ENCODE measurements at places on chromosomes 16 and 17. TPM values are rescaled to one million over a fixed set of nuclear protein-coding genes. Genes with fewer than 3 reads are reported as not detected.

NME1 gene
- total RNA-seq: 401 TPM

DNA sequence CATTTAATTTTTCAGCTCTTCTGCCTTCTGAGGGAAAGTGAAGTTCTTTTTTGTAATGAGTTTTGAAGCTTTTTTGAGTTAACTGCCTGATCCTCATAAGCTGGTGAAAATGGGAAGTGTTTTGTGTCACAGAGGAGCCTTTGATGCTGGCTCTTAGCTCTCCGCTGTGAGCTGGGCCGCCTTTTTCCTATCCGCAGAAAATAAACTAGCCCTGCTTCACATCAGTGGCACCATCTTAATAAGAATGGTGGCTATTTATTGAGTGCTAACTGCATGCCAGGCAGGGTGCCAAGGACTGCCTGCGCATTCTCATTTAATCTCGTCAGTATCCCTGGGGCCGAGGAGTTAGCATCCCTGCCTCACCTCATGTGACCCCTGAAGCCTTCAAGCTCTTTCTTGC, 309.0 kb downstream of the CPPED1 start:
- no peak for DNase-seq

- DNase-seq: no peak
Observed at GRCh38 chr17:40554646-40555295, 10.5 kb downstream of the CCR7 start.

TEN1 gene
- 17.3 TPM for total RNA-seq

DNA sequence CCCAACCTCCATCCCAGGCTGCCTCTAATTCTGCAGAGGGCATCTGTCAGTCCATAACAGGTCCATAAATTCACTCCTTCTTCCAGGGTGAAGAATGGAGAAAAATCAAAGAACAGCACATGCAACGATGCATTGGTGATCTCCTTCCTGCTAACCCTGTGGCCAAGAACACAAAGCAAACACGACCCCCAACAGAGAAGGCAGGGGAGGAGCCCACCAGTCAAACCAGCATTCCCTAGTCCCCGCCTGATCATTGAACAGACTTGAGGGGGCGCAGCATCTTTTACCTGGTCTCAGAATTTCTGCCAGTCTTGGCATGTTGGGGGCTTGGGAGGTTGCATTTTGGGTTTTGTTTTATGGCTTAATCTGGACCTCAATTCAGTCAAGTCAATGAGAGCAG, 476.0 kb downstream of the SLC39A11 start:
- DNase-seq: no peak

DNA sequence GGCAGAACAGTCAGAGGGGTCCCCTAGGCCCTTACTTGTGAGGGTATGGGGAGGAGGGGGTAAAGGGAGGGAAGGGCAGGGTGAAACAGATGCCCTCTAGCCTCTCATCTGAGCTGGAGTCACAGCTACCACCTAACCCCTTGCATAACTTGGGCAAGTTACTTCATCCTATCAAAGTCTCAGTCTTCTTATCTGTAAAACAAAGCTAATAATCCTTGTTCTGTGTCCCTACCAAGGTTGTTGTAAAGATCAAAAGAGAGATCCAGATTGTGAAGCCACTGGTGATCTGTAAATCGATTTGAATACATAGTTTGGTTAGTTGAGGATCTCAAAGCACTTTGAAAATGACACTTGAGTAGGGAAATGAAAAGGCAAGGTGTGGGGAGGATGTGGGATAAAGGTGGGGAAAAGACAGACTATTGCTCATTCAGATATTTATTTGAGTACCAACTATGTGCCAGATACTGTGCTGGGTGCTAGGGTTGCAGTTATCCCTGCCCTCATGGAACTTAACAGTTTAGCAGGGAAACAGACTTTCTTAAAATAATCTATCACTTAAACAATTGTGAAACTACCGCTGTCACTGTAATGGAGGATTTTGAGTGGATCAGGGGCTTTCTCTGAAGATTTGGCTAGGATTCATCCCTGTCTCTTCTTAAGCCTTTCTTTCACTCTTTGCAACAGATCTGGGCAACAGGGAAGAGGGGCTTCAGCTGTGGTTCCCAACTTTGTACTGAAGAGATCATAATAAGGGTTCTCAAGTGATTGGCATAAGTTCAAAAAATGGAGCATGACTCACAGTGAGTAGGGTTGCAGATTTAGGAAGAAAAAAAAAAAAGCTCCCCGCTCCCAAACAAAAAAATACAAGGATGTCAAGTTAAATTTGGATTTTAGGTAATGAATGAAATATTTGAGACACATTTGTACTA, 3.0 kb downstream of the HEATR9 start:
- no peak for DNase-seq

DNA sequence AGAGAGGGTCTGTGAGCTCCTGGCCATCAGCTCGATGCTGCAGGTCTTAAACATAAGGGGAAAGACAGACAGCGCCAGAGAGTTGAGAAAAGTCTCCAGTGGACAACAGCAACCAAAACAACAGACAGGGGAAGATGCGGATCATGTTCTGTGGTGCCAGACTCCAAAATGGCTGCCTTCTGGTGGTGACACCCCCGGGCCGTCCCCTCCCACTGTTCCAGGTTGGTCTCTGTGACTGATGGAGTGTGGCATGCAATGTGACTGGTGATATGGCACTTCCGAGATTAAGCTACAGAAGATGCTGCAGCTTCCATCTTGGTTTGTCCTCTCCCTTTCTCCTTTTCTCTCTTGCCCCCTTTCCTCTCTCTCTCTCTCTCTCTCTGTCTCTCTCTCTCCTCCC, 40.4 kb upstream of the RBFOX3 start:
- DNase-seq: no peak

GRCh38 chr17:9322326-9322725, 253.3 kb downstream of the STX8 start:
- DNase-seq: no peak

ANKFN1 gene
- total RNA-seq: not detected

GRCh38 chr16:14356064-14356463, 274.0 kb downstream of the PARN start:
- no peak for DNase-seq

SARM1 gene
- total RNA-seq: 35.3 TPM

RTN4RL1 gene
- 1.2 TPM for total RNA-seq

C16orf89 gene
- total RNA-seq: not detected

PRSS8 gene
- not detected for total RNA-seq

DNA sequence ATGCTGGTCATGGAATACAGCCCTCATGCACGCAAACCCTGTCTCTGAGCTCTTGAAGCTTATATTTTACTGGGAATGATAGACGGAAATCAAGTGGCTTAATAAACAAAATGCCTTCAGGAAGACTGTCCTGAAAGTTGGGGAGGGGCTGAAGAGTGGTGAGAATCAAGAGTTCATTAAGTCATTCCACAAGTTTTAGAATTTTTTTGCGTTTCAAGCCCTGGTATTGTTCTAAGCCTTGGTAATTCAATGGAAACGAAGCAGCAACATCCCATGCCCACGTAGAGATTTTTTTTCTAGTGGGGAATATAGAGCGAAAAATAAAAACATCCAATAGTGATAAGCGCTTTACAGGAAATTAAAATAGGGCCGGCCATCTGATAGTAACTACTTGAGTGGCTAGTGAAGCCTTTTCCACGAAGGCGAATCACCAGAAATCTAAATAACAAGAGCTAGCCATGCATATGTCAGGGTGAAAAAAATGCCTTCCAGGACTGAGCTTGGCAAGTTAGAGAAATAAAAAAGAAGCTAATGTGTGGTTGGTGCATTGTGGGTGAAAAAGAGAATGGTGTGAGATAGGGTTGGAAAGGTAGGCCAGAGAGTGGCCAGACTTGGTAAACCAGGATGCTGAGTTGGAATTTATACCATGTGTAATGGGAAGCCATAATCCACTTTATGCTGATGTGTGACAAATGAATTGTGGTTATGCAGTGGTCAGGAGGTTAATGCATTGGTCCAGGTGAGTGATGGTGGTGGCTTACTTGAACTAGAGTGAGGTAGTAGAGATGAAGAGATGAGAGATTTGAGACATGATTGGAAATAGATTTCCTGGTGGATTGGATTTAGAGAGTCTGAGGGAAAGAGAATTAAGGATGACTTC, 772 bp downstream of the PFAS start:
- DNase-seq: no peak

DNA sequence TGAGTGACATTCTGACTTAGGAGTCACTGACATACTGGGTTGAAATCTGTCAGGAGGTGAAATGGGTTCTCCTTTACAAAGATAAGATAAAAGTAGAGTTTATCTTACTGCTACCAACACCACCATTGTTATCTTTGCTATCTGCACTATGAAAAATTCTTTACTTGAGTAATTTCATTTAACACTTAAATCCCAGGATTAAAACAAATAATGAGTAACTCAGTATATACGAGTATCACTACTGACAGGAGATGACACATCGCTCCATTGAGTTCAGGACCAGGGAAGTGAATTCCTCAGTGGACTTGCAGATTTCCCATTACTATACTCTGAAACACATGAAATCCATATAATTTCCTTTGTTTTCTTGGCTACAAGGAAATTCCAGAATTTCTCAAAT, 242.1 kb upstream of the NLRP1 start:
- DNase-seq: no peak

- DNase-seq: no peak
Observed at GRCh38 chr17:69761767-69762321, 313.2 kb upstream of the KCNJ16 start.

GRCh38 chr16:64211331-64211730, 910.5 kb downstream of the CDH11 start:
- no peak for DNase-seq

GRCh38 chr17:42667088-42667951, 8.2 kb downstream of the TUBG2 start:
- DNase-seq: no peak

DNA sequence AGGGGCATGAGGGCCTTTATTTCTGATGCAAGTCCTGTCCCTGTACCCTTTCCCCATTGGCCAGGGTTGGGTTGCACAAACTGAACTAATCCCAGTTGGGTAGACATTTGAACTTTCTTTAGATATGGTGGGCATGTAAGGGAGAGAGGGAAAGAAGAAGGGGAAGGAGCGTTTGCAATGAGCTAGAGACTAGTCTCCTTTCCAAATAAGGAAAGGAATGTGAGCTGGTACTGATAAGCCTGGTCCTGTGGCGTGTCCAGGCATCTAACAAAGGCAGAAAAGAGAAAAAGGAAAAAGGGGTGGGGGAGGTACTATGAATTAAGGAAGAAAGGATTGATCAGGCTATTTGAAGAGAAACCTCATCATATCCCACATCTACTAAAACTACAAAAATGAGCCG, 20.3 kb downstream of the CHMP6 start:
- no peak for DNase-seq

- no peak for DNase-seq
Observed at GRCh38 chr16:4377573-4378154, 6.0 kb downstream of the VASN start.

ALDH3A1 gene
- total RNA-seq: not detected

DNA sequence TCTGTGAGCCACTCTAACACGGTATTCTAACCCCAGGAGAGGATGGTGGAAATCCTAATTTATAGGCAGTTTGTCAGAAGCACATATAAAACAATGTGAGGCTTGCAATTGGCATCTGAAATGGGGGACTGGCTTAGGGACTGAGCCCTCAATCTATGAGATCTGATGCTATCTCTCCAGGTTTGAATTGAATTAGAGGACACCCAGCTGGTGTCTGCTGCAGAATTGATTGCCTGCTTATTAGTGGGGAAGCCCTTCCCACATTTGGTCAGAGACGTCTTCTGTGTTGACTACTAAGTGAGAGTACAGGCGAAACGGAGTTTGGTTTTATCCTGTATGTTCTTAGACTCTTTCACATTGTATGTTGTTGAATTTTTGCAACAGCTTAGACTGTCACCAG, 13.6 kb upstream of the TMIGD1 start:
- no peak for DNase-seq

PRSS33 gene
- 0.22 TPM for total RNA-seq

GRCh38 chr16:52497067-52497816, 49.7 kb downstream of the TOX3 start:
- DNase-seq: no peak

- no peak for DNase-seq
Observed at GRCh38 chr16:75296606-75297005, 45.2 kb upstream of the BCAR1 start.

DNA sequence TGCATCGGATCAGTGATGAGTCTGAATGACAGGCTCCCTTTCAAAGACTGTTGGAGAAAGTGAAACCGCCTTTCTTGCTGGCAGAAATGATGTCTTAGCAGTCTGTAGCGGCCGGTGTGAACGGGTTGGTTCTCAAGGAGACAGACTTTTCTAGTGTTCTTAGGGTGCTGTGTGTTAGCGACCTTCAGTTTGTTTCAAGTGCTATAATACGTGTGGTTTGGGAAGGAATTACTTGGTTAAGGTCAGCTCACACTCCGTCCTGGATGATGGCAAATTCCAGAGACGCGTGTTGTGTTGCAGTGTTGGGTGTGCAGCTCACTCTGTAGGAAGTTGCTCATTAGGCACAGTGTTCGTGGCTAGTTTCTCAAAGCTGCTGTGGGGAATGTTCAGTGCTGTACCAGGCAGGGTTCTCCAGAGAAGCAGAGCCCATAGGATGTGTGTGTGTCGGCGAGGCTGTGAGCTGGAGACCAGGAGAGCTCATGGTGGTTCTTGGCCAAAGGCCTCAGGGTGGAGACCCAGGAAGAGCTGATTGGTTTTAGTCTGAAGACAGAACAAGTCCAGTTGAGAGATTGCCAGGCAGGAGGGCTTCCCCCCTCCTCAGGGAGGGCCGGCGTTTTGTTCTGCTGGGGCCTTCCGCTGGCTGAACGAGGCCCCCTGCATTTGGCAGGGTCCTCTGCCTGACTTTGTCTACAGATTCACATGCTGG, 37.6 kb downstream of the ZNF750 start:
- DNase-seq: no peak

USP10 gene
- total RNA-seq: 143 TPM

GNGT2 gene
- 24.0 TPM for total RNA-seq

- no peak for DNase-seq
Observed at GRCh38 chr17:17722906-17723353, 41.7 kb downstream of the RAI1 start.

CBLN1 gene
- not detected for total RNA-seq

DNA sequence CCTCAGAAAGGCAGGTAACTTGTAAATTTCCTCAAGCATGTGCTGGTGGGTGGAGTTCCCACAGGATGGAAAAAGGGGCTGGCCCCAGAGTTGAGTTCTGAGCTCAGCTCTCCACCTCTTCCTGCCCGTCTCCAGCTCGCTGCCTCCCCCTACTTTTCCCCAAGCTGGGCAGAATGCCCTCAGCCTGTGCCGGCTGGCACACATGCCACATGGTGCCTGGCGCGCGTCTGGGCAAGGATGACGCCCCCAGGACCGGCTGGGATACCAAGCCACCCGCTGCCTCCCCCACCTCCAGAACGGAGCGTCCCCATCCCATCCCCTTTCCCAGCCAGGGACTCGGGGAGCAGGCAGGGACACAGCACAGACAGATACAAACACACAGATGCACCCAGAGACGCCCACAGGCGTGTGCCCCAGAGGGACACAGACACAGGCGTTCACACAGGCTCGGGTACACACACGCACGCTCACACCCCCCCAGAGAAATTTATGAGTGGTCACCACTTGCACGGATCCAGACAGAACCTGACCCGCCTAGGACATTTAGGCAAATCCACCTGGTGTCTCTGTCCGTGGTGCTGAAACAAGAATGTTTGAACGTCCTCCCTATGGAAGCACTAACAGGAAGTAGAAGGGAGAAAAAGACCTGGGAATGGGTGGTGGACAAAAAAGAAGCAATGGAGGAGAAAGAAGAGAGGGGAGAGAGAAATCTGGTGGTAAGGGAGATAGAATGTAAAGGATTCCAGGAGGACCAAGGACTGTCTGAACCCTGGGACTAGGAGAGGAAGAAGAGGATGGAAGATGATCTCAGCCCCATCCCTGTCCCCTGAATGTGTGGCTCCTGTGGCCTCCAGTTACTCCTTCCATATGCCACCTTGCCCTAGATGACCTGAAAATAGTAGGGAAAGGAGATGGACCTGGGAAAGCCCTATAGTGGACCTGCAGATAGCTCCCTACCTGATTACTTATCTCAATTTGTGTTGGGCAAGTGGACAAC, 15.5 kb downstream of the NEUROD2 start:
- DNase-seq: no peak

Measured in CD8-positive, alpha-beta memory T cell (primary cell).